ENCODE measurements at places on chromosomes 4 and X.

DNA sequence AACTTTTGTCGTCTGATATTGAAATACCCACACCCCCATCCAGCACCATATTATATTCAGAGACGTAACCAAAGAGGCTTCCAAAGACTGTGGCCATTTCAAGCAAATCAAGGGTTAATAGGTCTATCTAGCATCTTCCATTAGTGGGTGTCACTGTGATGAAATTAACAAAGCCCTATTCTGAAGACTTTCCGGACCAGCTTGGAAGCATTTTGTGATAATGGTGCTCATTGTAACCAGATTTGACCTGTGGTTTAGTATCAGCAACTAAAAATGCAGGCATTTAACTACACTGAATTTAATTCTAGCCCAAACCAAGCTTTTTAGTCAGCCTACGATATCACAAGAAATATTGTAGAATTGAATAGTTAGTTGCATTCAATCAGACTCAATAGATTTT is 309.7 kb upstream of the TENM3 start:
- DNase-seq, result no peak

- no peak for DNase-seq
Measured at GRCh38 chr4:89567936-89568335, 260.3 kb upstream of the GPRIN3 start.

- no peak for DNase-seq
Measured at GRCh38 chr4:151540728-151541388, 131.9 kb downstream of the FHIP1A start.

DNA sequence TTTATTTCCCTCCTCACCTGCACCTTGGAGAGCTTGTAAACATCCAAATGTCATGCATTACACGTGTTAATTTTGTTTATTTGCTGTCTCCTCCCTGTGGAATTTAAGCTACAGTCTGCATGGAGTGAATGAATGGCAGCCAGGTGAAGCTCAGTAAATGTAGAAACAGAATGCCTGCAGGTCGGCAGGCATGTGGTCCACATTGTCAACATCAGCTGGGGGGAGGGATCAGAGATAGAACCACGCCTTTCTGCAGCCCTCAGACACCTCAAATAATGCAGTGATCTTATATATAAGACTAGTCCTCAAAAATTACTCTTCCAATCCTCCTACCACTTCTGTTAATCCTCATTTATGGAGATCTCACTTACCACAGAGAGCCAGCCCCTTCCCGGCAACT is 131.2 kb upstream of the KIT start:
- DNase-seq, result no peak

DNA sequence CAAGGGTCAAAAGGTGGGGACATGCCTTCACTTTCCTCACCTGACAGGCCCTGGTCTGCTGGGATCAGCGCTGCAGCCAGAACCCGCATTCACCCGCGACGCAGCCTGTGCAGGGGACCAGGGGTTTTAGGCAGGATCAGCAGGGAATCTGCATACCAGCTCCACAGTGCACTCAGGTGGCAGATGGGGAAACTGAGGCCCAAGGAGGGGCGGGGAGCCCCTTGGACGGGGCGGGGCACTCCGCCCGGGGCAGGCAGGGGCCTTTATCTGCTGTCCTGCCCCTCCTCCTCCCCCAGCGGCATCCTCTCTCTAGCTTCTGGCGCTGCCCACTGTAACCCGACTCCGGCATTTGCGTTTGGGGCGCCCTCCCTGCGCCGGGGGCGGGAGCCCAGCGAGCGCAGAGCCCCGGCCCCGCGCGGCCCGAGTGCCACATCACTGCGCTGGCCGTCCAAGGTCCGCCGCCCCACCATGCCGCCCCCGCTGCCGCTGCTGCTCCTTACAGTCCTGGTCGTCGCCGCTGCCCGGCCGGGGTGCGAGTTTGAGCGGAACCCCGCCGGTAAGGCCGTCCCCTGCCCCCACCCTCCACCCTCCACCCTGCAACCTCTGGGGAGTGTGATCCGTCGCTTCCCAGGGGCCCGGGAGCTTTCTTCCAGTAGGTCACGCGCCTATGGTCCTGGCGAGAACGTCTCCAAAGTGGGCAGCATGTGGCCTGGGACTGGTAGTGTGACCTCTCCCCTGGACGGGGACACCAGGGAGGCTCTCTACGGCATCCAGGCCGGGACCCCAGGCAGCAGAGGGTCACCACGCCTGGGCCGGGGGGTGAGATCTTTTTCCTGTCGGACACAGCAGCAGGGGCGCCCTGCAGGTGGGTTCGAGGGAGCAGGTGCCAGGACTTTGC is at the start of gene CPZ:
Gene CPZ (plus strand): TSS at position 400 of the 898 bp plus-strand sequence. CDS start 69 bp downstream, at position 469.
- DNase-seq, result no peak

- DNase-seq, result no peak
Measured at GRCh38 chrX:18995221-18995620, 11.3 kb upstream of the PHKA2 start.

DNA sequence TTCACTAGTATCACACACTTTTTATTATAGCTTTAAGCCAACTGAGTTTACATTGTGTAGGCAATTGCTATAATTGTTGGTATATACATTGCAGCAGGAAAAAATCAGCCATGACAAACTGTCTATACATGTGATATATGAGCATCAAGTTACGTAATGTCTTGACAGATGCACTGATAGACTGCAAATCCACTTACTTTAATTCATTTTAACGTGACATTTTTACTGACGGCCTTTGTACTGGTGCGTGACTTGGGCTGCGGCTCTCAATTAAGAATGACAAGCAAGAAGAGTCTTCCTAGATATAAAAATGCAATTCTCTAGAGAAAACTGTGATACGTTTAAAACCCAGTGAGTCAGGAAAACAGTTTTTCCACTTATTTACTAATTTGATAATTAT is 143.8 kb downstream of the ACTRT1 start:
- DNase-seq, result no peak

DNA sequence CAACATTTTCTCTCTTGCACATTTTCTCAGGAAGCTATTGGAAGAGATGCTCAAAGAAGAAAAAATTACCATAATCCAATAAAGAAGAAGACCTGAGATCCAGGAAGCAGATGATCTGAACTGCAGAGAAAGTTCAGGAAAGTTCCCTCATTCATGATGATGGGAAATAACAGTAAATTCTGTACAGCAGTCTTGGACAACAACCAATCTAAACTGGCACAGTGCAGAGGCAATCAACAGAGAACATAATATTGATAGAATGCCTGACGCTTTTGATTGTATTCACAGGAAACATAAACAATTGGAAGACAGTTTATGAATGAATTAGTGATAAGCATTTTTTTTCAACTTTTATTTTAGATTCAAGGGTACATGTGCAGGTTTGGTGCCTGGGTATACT is 428.9 kb downstream of the KCTD8 start:
- DNase-seq, result no peak

- no peak for DNase-seq
Measured at GRCh38 chrX:107730991-107731766, 44.4 kb downstream of the TSC22D3 start.

DNA sequence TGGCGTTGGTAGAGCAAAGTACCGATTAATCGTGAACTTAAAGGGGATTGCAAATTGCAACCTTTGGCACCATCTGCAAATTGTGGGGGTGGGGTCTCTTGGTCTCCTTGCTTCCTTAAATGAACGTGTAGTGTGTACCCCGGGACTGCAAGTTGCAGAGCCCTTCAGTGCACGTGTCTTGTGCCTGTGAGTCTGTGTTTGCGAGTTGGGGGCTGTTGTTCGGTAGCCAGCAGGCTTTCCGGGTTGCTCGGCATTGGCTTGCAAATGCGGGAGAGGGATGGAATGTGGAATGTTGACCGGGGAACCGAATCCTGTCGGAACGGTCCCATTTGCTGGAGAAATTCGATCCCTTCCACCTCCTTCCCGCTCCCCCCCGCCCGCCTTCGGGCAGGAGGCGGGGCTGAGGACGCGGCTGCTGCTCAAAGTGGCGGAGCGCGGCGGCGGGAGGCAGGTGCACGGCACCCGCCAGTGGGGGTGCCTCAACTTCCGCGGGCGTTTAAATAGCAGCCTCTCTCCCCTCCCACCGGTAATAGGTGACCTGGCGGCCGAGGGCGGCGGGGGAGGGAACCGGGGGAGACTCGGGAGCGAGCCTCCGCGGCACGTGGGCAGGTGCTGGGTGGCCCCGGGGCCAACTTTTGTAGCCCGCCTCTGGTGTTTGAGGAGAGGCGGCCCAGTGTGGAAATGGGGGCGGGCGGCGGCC is 1.5 kb downstream of the JADE1 start:
- peak; percentile 78 for DNase-seq

DNA sequence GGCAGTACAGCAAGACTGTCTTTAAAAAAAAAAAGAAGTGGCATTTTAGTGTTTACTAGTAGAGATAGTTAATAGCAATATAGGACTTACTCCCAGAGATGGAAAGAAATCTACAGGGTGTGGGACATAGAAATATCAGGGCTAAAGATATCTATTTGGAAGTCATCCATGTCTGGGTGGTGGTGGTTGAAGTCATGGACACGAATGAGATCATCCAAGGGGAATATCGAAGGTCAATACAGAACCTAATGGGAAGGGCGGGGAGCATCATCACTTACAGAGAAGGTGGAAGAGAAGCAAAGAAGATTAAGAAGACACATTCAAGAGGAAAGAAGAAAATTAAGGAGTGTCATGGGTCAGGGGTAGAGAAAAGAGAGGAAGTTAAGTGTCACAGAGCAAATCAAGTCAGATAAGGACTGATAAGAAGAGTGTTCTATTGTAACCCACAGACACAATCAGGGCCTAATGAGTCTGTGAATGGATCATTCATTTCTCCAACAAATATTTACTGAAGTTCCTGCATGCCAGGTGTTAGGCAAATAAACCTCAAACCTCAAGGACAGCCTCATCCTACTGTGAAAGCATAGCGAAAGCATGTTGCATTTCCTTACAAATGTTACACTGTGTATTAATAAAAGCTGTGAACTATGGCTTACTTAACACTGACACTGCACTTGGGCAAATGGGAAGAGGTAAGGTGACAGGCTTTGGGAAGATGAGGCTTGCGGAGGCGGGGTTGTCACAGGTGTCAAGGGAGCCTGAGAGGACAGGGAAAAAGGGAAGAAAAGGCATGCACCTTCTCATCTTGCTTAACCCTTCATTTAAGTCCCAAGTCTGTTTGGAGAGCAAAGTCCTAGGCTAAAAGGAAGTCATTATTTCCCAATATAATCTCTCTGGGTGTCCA is 65.3 kb downstream of the ELOVL6 start:
- DNase-seq, result no peak

DNA sequence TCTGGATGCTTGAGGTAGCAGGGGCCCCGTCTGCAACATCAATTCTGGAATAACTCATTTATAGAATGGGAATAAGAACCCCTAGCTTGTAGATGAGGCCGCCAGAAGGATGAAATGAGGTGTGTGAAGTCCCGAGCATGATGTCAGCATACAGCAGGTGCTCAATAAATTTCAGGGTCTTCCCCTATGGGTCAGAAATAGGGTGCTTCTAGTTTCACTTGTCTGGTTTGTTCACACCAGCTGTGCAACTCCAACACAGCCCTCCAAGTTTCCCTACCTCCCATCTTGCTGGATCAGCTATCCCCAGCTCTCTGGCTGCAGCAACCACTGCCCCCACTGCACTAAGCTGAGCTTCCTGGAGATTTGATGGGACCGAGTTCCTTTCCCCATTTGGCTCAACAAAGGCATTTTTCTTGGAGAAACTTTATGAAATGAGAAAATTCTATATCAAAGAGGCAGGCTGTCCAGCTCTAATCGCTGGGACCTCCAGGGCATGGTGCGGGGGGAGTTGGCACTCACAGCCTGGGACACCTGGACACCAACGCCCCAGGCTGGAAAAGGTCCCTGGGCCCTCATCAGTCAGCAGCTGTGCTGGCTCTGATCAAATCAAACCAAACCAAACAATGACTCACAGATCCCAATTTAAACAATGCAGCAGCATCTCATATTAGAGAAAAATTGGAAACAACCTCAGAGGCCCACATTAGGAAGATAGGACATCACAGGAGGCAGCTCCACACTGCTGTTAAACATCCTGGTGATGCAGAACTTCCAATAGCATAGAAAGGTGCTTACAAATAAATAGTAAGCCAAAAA is 13.3 kb downstream of the SLC2A9 start:
- DNase-seq, result no peak

- no peak for DNase-seq
Measured at GRCh38 chr4:118964891-118965411, 76.3 kb downstream of the SYNPO2 start.

GRCh38 chr4:3213106-3213425 is 35.9 kb upstream of the MSANTD1 start:
- no peak for DNase-seq

DNA sequence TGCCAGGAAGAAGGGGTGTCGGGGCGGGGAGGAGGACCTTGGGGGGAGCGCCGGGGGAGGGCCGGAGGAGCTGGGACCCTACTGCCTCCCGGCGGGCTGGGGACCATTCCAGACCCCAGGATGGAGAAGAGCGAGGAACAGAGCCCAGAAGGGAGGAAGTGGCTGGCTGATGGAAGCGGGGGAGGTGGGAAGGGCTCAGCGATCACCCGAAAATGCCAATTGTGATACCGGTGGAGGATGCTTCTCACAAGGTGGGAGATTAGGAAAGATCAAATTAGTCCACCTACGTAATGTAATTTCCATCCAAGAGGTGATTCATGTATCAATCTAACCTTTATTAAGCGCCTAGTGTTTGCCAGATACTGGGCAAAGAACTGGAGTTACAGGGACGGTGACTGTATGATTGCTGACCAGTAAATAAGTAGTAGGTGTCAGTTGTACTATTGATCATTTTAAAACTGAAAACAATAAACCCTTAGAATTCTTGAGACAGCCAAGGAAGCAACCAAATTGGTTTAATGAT is 452 bp upstream of the RAI2 start:
- DNase-seq, result no peak

- no peak for DNase-seq
Measured at GRCh38 chr4:124519196-124519595, 193.3 kb downstream of the ANKRD50 start.

GRCh38 chrX:10176121-10177003 is 19.6 kb downstream of the CLCN4 start:
- DNase-seq, result no peak

- DNase-seq, result no peak
Measured at GRCh38 chr4:99753931-99754330, 62.7 kb upstream of the DAPP1 start.

DNA sequence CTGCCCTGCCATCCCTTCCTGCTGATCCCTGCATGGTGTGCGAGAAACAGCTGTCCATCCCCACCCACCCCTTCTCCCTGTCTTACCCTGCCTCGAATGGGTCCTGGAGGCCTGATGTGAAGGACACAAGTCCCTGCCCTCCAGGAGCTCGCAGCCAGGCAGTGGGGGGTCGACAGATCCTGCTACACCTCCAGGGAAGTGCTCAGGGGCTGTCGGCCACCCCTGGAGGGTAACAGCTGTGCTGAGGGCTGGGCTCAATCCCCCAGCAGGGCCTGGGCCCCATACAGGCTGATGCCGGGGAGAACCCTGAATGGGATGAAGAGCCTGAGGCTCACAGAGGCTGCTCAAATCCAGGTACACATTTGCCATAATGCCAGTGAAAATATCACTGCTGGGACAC is 17.6 kb downstream of the HMX1 start:
- no peak for DNase-seq

All from AG09319 (cell line).